A172 (cell line): ENCODE measurements at places on chromosomes 6 and 20. TPM values are rescaled to one million over a fixed set of nuclear protein-coding genes. Genes with fewer than 3 reads are reported as not detected.

The UBE3D gene
- total RNA-seq, result 5.1 and 5.4 TPM in 2 replicates

The NPEPL1 gene
- total RNA-seq, result 5.9 and 7.2 TPM in 2 replicates

The VPS52 gene
- total RNA-seq, result 23.2 and 34.3 TPM in 2 replicates

The IGF2R gene
- 78.4 and 99.8 TPM in 2 replicates for total RNA-seq

The UQCC2 gene
- total RNA-seq, result 46.1 and 70.3 TPM in 2 replicates

The C20orf202 gene
- not detected in 2 replicates for total RNA-seq

The CST2 gene
- total RNA-seq, result not detected in 2 replicates

The ABHD12 gene
- total RNA-seq, result 90.9 and 105 TPM in 2 replicates

The HLA-DRB5 gene
- not detected in 2 replicates for total RNA-seq

The NKX2-4 gene
- not detected in 2 replicates for total RNA-seq

The XKR7 gene
- not detected in 2 replicates for total RNA-seq

The MAFB gene
- total RNA-seq, result 0.36 and 0.62 TPM in 2 replicates

The OTOR gene
- total RNA-seq, result not detected in 2 replicates

The BANF2 gene
- not detected in 2 replicates for total RNA-seq

The ADRM1 gene
- 329 and 402 TPM in 2 replicates for total RNA-seq

The PRR18 gene
- 0.14 and 0.24 TPM in 2 replicates for total RNA-seq

The SLC17A9 gene
- total RNA-seq, result not detected in 2 replicates

The GABRR2 gene
- total RNA-seq, result not detected in 2 replicates

The GPR63 gene
- 0.07 TPM in 1 of 2 replicates, not detected in the other for total RNA-seq

The TRIM31 gene
- not detected in 2 replicates for total RNA-seq

The PARD6B gene
- total RNA-seq, result 3.2 and 4.7 TPM in 2 replicates

The TFAP2B gene
- total RNA-seq, result not detected in 2 replicates

The RSPO3 gene
- total RNA-seq, result not detected in 2 replicates

The SIM1 gene
- total RNA-seq, result not detected in 2 replicates

The HSPA1L gene
- total RNA-seq, result 1.4 and 3.0 TPM in 2 replicates
